ENCODE measurements at places on chromosomes 7 and 10. TPM values are rescaled to one million over a fixed set of nuclear protein-coding genes. Genes with fewer than 3 reads are reported as not detected.

Gene WNT8B
- 0.60 TPM for total RNA-seq

DNA sequence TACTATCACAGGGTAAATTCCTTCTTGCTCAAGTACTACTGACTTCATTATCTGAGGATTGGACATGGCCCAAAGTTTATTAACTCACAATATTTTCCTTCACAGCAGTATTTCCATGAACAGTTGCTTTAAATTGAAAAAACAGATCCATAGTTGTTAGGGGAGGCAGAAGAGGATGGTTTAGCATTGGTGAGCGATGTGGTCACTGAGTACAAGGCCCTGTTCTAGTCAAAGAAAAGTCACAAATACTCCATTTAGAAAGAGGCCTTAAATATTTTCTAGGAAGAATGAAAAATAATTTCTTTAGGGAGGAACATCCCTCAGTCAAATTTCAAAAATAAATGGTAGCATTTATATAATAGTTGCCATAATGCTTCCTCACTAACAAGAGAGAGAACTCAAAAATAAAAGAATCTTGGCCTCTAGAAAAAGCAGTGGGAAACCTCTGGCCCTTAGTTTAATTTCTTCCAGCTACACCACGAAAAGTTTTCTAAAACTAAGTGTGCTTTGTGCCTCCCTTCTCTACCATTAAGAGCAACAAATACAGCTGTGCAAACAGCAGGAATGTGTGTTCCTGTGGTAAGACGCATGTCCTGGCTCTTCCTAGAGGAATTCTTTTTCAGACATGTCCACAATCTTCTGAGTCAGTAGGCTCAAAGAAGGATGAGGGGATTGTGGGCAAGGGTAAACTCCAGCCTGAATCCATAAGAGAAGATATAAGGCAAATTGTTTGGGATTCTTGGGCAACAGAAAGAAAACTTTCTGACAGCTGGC is 105.7 kb downstream of the HOXA1 start:
- no peak overlapping the region for H3K4me3 ChIP-seq
- peak overlapping the region; percentile 61 for H3K27ac ChIP-seq
- DNase-seq = no peak

DNA sequence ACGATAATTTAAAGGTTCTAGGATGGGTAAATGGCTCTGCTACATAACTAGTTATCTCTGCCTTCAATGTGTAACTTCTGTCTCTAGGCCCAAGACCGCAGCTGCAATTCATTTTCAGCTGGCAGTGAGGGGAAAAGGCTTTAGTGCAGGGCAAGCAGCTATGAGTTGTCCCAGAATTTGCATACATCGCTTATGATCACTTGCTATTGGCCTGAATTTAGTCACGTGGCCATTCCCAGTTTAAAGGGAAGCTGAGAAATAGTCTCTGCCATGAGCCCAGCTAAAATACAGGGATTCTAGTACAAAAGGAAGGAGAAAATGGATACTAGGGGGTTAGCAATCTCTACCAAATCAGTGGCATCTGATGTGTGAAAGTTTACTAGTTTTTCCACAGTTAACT is 145.8 kb upstream of the IMMP2L start:
- H3K36me3 ChIP-seq = no peaks in the 10 kb centered on the region
- DNase-seq = no peak
- H3K27me3 ChIP-seq = peaks cover 3% of the 10 kb centered on the region
- H3K27ac ChIP-seq = no peak overlapping the region
- no peaks in the 10 kb centered on the region for H3K4me1 ChIP-seq

- DNase-seq = no peak
- no peak overlapping the region for H3K27ac ChIP-seq
- H3K36me3 ChIP-seq = peaks cover 31% of the 10 kb centered on the region
- no peak overlapping the region for H3K4me3 ChIP-seq
These were observed 31.3 kb upstream of the DDC start for GRCh38 chr7:50596484-50596883.

DNA sequence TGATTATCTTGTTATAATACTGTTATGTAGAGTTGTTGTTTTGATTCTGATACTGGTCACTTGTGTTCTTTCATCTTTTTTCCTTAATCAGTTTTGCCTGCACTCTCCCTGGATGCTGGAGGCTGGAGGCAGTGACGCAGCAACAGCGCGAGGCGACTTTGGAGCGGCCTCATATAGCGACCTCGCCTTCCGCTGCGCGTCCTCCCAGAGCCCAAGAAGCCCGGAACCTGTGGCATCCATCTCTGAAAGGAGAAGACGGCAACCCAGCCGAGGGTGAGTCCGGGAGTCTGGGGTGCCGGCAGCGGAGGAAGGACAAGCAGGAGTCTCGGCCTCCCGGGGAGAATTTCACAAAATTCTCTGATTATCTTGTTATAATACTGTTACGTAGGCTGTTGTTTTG is 161.2 kb downstream of the ZNF33B start:
- H3K36me3 ChIP-seq = peaks cover 6% of the 10 kb centered on the region
- DNase-seq = no peak
- H3K4me1 ChIP-seq = no peaks in the 10 kb centered on the region
- H3K27me3 ChIP-seq = no peaks in the 10 kb centered on the region
- H3K27ac ChIP-seq = no peak overlapping the region

Measured in mesothelial cell of epicardium (in vitro differentiated cells).